Right forelimb (tissue), 1 donor: ENCODE measurements at places on chromosomes 11 and 22.

GRCh38 chr22:23844739-23845202 is 6.0 kb upstream of the DERL3 start:
- DNase-seq: no peak

- no peak for DNase-seq
These were observed 397.0 kb downstream of the NTM start for GRCh38 chr11:131767421-131767820.

- DNase-seq: no peak
These were observed 7.4 kb upstream of the RCE1 start for GRCh38 chr11:66835768-66836405.

GRCh38 chr11:86291466-86292262 is 10.4 kb upstream of the HIKESHI start:
- no peak for DNase-seq

GRCh38 chr11:12331239-12331874 is 46.0 kb upstream of the PARVA start:
- peak; percentile 92 for DNase-seq

GRCh38 chr11:71215425-71215965 is 36.9 kb downstream of the SHANK2 start:
- no peak for DNase-seq

- peak; percentile 39 for DNase-seq
These were observed 82.9 kb downstream of the KCNQ1 start for GRCh38 chr11:2527621-2528291.

DNA sequence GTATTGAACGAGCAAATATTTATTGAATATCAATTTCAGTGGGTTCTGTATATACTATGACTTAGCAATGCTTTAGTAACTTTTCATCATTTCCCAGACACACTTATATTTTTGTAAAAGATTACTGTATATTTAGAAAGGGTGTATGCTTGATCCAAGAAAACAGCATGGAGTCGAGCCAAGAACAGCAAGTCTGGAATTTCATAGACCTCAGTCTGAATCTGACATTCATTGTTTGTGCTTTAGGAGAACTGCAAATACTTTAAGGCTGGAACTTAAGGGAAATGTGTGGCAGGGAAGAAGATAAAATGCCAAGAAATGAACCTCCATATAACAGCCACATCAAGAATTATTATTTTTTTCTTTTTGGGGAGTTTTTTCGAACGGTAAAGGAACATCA is 1156.8 kb downstream of the LRRC4C start:
- no peak for DNase-seq

- no peak for DNase-seq
These were observed 388.3 kb downstream of the TENM4 start for GRCh38 chr11:79052544-79052943.
